A673 (cell line): ENCODE measurements at places on chromosomes 3 and 15.

GRCh38 chr3:139745831-139746230, 68.1 kb upstream of the NMNAT3 start:
- no peak for DNase-seq

DNA sequence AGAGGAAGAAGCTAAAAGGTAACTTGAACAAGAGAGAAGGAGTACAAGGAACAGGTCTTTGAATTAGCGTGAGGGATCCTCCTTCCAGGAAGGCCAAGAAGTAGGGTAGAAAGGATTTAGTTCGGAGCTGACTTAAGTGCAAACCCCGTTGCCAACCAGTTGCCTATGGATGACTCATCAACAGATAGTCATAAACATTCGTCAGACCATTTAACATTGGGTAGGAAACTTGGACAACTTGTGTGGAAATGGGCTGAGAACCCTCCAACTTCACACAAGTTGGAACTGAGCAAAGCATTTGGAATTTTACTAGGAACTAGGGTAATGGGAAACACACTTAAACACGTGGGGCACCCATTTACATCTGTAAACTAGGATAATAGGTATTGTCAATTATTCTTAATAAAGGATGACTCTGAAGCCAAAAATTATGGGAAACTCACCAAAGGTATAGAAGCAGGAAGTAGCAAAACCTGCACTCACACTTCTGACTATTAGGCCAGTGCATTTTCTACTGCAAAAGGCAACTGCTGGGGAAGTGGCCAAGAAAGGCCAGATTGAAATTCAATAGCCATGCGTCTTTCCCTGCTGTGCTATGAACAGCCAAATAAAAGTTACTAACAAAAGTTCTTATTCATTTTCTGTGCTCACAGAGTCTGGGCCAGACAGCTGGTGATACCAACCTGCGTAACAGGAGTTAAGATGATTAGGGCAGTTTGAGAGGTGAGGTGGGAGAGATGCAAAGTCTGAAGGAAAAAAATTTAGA, 174.5 kb upstream of the TMC3 start:
- peak; percentile 1 for DNase-seq

- DNase-seq = no peak
Measured at GRCh38 chr15:66713843-66714508, 11.9 kb downstream of the SMAD6 start.

- no peak for DNase-seq
Measured at GRCh38 chr3:31546162-31546561, 13.4 kb downstream of the STT3B start.

DNA sequence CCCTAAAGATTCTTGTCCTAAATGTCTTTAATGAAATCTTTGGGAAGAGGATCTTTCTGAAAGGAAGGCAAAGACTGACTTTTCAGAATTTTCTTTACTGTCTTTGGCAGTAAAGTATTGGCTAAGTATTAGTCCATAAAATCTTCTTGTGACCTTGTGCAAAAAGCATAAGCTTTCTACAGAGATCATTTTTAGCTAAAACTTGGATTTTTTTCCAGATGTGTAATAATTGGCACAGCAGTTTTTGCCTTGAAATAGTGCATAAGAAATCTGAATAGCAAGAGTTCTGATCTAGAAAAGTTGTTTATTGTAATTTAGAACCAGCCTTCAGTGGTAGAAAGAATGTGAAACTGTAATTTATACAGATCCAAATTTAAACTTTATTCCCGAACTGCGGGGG, 122.8 kb upstream of the CGNL1 start:
- no peak for DNase-seq

- peak; percentile 39 for DNase-seq
Measured at GRCh38 chr3:153591561-153592245, 429.7 kb downstream of the RAP2B start.

DNA sequence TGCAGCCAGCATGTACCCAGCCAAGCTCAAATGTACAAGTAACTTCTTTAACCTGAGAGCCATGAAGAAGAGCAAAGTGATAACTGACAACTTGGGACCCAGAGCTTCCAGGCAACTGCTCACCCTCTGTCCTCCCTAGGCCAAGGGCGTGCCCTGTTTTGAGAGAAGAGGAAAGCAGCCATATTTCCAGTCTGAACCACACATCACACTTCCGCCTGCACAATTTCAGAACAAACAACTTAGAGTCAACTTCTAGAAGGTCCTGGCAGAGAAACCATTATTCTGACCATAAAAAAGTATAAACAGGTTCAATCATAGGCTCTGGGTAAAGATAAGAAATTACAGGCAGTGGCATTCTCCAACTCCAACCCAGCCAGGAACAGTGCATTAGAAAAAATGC, 50.1 kb downstream of the ITGB5 start:
- no peak for DNase-seq

DNA sequence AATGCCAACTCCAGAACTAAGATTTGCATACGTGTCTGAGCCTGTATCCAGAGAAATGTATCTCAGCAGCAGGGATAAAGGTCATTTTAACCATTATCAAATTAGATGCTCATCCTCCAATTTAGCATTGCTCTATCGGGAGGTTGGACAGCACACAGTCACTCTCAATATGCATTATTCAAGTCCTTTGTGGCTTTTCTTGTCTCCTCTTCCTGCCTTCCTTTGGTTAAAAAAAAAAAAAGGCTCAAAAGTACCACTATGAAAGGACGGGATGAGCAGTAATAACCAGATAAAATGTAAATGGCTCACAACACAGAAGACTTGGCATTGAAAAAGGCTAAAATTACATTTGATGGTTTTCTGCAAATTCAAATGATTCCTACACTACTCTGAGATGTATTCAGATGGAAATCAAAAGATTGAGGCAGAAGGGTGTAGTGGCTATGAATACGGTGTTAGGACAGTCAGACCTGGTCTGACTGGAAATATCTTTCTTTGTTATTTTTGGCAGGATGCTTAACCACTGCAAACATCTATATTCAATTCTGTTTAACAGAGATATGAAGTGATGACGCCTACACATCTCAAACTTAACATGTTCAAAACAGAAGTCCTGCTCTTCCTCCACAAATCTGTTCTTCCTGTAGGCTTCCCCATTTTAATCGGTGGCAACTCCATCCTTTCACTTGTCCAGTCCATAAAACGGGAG, 109.6 kb downstream of the ADAMTS9 start:
- no peak for DNase-seq

GRCh38 chr3:170520996-170521395, 64.9 kb downstream of the SLC7A14 start:
- DNase-seq = peak; percentile 9

DNA sequence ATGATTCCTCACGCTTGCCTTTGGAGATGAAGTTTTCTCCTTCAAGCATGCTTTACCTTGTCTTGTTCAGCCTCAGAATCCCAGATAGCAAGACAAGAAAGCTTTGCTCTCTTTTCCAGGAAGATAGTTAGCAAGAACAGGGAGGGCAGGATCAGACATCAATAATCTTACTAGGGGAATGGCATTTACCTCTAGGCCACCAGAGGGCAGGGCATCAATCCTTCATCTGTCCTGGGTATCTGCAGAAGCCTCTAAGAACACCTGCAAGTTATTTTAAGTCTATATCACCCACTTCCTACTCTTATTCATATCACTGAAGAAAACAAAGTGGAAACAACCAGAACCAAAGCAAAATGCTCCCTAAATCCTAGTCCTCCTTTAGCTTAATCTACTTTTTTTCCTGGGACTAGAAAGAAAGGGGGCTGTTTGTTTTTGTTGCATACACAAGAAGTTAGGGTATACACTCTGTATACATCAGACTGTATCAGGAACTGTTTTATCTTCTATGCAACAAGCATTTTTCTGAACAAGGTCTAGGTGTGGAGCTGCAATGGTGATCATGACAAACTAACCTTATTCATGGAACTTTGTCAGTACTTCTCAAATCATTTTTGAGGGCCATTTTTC, 862.5 kb downstream of the CADM2 start:
- peak; percentile 33 for DNase-seq

DNA sequence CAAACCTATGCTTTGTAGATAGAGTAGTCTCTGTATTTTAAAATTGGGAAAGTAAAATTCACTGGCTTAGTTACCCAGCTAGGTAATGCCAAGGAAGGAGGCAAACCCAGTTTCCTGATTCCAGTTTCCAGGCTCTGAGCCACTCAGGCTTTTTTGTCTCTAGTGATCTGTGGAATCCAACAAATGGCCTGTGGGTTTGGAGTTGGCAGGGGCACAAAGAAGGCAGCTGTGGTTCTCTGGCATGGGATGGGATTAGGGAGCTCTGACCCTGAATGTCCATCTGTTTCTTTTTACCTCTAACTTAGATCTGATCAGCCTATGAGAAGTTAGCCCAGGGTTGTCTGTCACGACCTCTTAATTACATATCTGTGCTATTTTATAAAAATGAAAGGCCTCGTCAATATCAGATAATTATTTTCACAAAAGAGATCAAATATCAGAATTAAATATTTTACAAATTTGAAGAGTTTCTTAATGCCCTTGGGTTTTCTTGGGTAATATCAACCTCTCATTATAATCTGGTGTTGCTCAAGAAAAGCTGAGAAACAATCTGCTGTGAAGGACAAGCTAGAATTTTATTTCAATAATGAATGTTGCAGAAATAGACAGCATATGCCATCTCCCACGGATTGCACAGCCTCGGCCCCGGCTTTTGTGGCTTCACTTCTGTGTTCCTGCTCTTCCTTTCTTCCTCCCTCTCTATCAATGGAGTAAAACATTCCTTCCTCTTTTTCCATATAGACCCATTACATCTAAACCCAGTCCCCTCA, 63.7 kb upstream of the DAZL start:
- DNase-seq = no peak

DNA sequence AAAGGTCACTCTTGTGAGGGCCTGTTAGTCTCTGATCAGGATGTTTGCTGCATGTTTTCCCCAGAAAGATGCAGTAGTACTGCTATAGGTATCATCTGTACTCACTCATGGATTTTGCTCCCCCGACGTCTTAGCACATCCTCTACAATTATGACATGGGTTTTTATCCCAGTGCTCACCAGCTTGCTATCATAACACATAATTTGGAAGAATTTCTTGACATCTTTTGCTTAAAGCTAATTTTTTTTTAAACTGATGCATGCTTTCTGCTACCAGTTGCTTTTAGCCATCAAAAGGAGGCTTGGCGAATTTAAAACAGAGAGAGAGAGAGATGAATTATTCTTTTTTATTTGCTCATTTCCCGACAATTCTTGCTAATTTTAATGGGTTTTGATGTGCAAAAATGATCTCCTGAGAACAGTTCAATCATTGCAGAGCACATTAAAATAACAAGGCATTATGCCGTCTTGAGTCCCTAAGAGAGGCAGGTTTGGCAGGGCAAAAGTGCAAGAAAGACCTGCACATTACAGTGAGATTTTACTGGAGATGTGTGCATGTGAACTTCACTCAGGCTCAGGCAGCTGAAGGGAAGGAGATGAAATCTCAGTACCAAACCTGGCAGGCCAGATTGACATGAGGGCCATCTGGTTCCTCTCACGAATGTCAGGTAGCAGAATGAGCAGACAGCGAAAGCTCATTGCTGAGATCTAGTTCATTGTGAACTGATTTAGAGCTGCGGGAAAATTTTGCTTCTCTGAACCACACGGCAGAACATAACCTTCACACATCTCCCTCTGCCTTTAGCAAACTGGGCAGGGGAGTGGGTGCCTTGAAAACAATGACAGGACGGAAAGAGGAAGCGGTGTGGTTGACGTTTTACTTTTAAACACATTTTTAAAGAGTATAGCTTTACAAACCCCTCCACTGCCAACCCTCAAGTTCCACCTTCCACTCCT, 25.9 kb upstream of the GOLGA8B start:
- no peak for DNase-seq

DNA sequence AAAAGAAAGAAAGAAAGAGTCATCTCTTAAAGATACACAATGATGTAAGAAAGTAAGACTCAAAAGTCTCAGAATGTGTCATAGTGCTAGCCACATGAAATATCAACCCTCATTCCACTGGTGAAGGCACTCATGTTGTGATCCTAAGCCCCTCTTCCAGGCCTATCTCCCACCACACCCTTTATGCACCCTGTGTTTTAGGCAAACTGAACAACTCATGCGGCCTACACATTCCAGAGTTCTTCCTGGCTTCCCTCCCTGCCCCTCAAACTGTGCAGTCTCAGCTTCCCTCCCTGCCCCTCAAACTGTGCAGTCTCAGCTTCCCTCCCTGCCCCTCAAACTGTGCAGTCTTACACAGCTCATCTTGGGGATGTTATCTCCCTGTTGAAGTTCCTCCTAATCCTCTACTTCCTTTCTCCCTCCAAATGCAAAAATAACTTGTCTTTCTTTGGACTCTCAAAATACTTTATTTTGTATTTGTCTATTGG, 69.0 kb upstream of the FNDC3B start:
- no peak for DNase-seq

GRCh38 chr15:95085056-95085455, 853.7 kb downstream of the MCTP2 start:
- peak; percentile 4 for DNase-seq

GRCh38 chr15:59558851-59559250, 52.7 kb upstream of the GCNT3 start:
- no peak for DNase-seq

DNA sequence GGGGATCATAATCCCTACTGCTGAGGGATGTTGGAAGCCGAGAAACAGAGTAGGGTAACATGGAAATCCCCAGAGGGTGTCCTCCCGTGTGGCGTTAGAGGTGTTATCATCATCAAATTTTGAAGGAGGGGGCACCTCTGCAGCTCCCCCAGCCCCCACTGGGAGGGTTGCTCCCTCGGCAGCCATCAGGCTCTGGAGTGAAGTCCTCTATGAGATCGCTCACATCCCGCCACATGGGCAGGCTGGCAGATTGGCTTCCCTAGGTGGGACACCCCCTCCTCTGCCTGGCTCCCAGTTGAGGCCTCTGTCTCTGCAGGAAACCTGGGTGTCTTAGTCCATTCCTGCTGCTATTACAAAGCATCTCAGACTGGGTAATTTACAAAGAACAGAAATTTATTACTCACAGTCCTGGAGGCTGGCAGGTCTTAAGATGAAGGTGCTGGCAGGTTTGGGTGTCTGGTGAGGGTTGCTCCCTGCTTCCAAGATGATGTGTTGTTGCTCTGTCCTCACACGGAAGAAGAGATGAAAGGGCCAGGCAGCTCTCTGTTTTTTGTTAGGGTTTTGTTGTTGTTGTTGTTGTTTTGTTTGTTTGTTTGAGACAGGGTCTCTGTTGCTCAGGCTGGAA, 120.5 kb downstream of the NUP210 start:
- no peak for DNase-seq

GRCh38 chr3:117252208-117252607, 542.6 kb downstream of the TUSC7 start:
- DNase-seq = no peak

- DNase-seq = peak; percentile 58
Measured at GRCh38 chr3:30042916-30043555, 563.4 kb upstream of the TGFBR2 start.

DNA sequence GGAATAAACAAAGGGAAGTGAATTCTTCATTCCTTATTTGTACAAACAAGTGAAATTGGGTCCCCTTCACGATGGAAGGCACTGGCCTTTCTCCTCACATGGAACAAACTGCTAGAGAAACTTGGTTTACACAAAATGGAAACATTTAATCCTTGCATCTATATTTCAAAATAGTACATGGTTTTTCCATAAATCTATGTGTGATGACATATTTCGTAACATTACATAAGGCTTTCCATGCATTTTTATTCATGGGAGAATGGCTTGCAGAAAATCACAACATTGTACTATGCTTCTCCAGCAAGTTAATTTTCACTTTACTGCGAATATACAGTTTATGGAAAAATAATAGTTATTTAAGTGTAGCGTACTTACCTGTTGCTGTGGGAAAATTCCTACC, 81.0 kb upstream of the CDIN1 start:
- no peak for DNase-seq
